NCI-H226 (cell line): ENCODE measurements at places on chromosomes 5 and 9.

GRCh38 chr9:136650648-136651047 is 12.1 kb upstream of the EGFL7 start:
- no peak for DNase-seq

GRCh38 chr5:43386960-43387362 is 25.2 kb downstream of the CCL28 start:
- DNase-seq = no peak

DNA sequence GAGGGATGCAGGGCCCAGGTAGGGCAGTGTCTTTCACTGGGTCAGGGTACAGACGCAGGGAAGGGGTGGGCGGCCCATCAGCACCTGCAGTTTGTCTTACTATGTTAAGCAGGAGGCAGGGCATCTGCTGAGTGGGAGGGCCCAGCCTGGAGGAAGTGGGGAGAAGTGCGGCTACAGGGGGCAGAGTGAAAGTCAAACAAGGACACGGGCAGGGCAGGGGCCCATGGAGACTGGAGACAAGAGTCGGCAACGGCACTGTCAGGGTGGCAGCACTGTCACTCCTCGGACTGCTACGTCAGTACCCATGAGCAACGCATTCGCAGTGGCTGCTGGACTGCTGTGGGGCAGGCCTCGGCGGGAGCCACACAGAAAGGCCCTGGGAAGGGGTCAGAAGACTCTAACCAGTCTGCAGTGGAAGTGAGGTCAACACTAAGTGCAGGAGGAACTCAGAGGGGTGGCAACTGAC is 19.7 kb downstream of the CAMSAP1 start:
- no peak for DNase-seq

GRCh38 chr9:4430432-4431261 is 59.6 kb upstream of the SLC1A1 start:
- no peak for DNase-seq

- no peak for DNase-seq
Measured at GRCh38 chr9:87034841-87035240, 87.5 kb upstream of the GAS1 start.

DNA sequence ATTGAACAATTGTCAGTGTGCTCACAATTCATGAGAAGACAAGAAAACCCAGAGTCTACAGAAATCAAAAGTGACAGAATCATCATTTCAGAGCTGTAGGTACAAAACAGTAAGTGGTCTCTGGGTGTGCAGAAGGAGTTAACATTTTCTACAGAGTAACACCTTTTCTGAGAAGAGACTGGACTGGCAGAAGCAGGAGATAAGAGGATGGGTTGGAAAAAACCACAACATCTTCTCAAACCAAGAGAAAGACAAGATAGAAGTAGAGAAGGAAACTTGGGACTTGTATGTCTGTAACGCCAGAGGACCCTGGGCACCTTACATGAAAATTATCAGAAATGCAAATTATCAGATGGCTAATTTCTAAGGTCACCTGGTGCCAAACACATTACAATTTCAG is 82.6 kb downstream of the ARL15 start:
- no peak for DNase-seq

DNA sequence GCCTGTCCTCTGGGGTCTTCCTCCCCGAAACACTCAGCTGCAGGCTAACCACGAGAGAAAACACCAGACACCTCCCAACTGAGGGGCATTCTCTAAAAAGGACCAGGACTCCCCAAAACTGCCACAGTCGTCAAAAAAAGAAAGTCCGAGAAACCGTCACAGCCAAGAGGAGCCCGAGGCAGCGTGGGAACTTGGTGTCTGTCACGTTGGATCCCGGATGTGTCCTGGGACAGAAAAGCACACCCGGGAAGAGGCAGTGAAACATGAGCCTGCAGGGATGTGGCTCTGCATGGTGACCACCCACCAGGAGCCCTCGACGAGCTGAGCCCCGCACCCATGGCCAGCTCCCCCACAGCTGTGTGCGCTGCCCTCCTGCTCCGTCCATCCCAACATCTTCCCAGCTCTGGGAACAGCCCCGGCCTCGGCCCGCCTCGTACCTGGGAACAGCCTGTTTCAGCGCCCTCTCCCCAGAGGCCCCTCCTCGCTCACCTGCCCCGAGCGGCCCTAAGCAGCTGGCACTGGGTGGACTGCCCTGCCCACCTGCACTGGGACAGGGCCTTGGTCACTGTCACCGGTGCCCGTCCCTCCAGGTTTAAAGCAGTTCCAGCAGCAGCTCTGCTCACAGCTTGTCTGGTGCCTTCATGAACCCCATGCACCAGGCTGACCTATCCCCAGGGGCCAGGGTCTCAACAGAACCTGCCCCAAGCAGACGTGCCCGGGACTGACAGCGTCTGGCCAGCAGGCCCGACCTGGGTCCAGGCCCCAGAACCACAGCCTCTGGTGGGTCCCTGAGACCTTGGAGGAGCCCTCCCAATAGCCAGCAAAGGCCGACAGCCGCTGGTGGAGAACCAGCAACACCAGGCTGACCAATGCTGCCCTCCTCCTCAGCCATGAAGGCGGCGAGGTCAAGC is 10.9 kb downstream of the SLC12A7 start:
- DNase-seq = no peak

GRCh38 chr5:174503461-174504265 is 220.7 kb upstream of the MSX2 start:
- no peak for DNase-seq

GRCh38 chr9:2154731-2155130 is 139.6 kb downstream of the SMARCA2 start:
- DNase-seq = no peak

GRCh38 chr5:91848453-91848852 is 465.3 kb upstream of the ARRDC3 start:
- DNase-seq = peak; percentile 86

GRCh38 chr5:33850100-33850594 is 41.6 kb downstream of the ADAMTS12 start:
- peak; percentile 24 for DNase-seq

- peak; percentile 78 for DNase-seq
Measured at GRCh38 chr5:132446621-132447020, 44.0 kb downstream of the IRF1 start.

- DNase-seq = no peak
Measured at GRCh38 chr5:139565411-139566305, 4.5 kb downstream of the UBE2D2 start.

DNA sequence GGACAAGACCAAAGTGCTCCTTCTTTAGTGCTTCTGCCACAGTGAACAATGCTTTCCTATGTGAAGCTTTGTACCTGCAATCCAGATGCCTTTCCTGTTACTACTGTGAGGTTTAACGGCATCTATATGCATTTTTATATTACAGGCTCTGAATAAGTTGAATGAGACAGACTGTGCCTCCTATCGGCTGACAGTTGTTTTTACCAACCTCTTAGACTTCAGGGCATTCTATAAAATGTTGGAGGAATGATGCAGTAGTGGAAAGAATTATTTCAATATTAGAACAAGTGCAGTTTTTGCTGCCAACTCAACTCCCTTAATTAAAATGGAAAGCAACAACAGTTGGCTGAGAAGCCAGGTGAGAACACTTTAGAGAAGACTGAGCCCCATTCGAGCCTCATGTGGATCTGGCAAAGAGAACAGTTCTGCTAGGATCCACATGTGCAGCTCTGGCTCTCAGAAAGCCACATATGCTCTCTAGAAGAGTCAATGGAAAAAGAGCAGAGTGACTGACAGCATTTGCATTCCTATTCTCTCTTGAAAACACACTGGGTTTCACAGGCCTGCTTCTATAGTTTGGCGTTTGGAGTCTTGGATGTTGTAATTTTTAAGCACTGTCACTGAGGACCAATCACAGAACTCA is 147.5 kb downstream of the LURAP1L start:
- DNase-seq = no peak

DNA sequence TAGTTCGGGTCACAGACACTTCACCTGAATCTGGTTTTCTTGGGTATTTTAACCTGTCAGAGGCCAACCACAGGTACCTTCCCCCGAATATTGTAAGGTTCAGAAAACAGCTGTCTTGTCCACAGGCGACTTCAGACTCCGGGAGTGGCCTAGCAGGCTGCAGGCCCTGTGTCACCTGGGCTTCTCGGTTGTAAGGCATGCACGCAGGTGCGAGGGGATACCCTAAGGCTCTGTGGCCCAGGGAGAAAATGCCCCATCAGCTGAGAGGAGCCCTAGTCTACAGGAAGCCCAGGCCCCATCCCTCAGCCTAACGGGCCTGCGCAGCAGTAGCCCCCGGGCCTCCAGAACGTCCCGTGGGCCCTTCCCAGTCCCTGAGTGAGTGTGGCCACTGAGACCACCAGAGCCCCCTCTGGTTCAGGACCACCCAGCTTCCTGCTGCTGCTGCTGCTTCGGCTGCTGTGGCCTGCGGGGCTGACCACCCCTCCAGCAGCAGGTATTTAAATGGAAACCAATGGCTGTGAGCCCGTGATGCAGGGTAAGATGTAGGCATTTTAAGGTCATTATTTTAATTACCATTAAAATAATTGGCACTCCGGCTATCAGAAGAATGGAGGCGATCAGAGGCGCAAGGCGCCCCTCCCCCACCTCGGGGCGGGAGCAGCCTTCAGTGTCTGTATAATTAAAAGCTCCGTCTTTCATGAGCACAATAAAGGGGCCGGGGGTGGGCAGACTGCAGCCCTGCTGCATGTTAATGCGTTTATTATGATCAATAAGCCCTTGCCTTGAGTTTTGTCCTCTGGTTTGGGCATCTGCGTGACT is 65.4 kb downstream of the PSMB7 start:
- no peak for DNase-seq

GRCh38 chr9:120161776-120162175 is 418.2 kb downstream of the CDK5RAP2 start:
- DNase-seq = no peak

- DNase-seq = no peak
Measured at GRCh38 chr9:91765296-91765695, 184.7 kb downstream of the ROR2 start.

- no peak for DNase-seq
Measured at GRCh38 chr5:140785905-140786686, at the start of gene PCDHA1. Gene PCDHA1, plus strand, starts transcription at chr5:140786140.

DNA sequence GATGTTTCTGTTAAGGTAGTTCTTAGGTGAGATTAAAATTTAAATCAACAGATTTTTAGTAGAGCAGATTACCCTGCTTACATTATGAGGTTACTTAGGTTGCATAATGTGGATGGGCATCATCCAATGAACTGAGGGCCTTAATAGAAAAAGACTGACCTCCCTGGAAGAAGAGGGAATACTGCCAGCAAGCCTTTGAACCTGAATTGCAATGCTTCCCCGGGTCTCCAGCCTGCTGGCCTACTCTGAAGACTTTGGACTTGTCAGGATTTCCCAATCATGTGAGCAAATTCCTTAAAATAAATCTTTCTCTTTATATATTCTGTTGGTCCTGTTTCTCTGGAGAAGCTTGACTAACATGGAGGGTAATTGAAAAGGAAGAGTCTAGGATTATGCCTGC is 542.1 kb upstream of the ARRDC3 start:
- DNase-seq = no peak
